Adrenal gland (tissue), 19 donors: ENCODE measurements at places on chromosomes 5 and 9. TPM values are rescaled to one million over a fixed set of nuclear protein-coding genes. Genes with fewer than 3 reads are reported as not detected.
A peak's percentile ranks its signal among the peaks of the same experiment; 100 is the strongest.

DOK3 gene
- total RNA-seq: 15.0 TPM

DNA sequence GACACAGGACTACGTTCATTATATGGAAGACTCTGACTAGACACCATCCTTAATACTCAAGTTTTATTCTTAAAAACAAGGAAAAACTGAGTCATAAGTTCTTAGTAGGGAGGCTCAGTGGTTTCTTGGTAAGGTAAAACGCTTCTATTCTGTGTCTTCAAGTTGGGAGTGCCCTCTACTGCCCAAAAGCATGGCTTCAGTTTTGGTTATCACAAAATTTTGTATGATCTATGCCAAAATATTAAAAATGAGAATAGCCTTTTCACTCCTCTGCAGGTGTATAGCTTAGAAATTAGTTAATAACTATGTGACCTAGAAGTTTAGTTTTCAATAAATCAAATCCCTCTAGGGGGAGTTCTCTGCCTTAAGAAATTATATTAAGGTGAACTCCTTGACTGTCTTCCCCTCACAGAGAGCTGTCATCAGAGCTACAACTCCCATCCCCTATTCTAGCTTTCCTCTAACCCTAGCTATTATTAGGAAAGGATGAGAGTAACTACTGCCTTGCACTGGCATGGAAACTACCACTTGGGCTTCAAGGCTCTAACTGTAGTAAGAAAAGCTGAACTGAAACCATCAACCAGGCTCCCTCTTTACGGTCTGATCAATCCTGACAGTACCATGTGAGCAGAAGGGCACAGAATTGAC is 189.7 kb downstream of the GNAQ start:
- no peak overlapping the region for H3K4me3 ChIP-seq
- no peak overlapping the region for H3K27ac ChIP-seq
- H3K27me3 ChIP-seq: no peaks in the 10 kb centered on the region
- no peak for DNase-seq
- no peaks in the 10 kb centered on the region for H3K36me3 ChIP-seq

- peaks cover 3% of the 10 kb centered on the region for H3K36me3 ChIP-seq
- peaks cover 36% of the 10 kb centered on the region for H3K4me1 ChIP-seq
- H3K27me3 ChIP-seq: no peaks in the 10 kb centered on the region
- peak; percentile 87 for DNase-seq
- H3K4me3 ChIP-seq: no peak overlapping the region
These were observed 117.2 kb downstream of the RXRA start for GRCh38 chr9:134443174-134444037.

AK8 gene
- total RNA-seq: 2.0 TPM

GNAQ gene
- 36.3 TPM for total RNA-seq
